ENCODE measurements at places on chromosomes 13 and 19.

GRCh38 chr13:59734393-59734792 lies 429.3 kb downstream of the DIAPH3 start:
- no peak for DNase-seq

GRCh38 chr19:32453736-32454135 lies 48.2 kb downstream of the DPY19L3 start:
- no peak for DNase-seq

DNA sequence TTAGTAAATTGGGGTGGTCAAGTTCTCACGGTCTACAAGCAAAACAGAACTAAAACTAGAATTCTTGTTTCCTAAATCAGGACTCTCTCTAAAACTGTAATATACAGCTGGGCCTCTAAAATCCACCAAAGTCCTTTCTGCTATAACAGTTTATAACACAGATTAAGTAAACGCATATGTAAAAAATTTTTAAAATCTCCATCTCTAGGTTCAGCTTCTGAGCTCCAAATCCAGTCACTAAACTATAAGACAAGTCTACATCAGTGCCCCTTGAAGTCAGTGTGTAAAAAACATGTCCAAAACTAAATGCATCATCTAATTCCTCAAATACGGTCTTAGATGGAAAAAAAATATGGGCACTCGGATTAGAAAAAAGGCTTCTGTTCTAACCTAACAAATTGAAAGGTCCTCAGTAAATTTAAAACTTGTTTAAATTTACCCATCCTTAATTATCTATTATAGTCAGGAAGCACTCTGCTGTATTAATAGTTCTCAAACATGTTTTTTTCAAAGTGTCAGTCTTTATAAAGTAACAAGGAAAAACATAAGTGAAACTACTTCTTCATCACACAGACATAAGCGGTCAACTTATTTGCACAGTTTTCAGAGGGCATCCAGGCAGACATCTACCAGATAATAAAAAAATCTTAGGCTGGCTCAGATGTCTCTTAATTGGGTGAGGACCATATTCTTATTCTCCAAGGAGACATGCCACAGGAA lies 33.6 kb downstream of the ELF1 start:
- no peak for DNase-seq

DNA sequence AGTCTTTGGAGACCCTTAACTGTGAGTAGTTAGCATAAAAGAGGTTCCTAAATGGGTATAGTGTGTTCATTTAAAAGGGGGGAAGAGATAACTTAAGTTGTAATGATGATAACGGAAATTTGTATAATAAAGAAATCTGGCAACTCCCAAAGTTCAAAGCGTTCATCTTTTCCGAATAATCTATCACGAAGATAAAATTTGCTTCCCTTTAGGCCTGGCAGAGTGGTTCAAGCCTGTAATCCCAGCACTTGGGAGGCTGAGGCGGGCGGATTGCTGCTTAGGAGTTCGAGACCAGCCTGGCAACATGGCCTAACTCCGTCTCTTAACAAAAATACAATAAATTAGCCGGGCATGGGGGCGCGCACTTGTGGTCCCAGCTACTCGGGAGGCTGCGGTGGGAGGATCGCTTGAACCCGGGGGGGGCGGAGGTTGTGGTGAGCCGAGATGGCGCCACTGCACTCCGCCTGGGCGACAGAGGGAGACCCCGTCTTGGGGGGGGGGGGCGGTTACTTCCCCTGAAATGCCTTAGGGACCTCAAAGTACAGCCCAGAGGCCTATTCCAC lies 934 bp downstream of the N4BP2L2 start:
- peak; percentile 59 for DNase-seq

- no peak for DNase-seq
These were observed 73.1 kb downstream of the CEBPG start for GRCh38 chr19:33446330-33447293.

GRCh38 chr13:73248711-73249580 lies 190.1 kb downstream of the KLF5 start:
- DNase-seq: no peak

- DNase-seq: no peak
These were observed 11.9 kb downstream of the TMEM255B start for GRCh38 chr13:113770937-113771336.

- no peak for DNase-seq
These were observed 491.8 kb downstream of the LMO7 start for GRCh38 chr13:76127922-76128321.

DNA sequence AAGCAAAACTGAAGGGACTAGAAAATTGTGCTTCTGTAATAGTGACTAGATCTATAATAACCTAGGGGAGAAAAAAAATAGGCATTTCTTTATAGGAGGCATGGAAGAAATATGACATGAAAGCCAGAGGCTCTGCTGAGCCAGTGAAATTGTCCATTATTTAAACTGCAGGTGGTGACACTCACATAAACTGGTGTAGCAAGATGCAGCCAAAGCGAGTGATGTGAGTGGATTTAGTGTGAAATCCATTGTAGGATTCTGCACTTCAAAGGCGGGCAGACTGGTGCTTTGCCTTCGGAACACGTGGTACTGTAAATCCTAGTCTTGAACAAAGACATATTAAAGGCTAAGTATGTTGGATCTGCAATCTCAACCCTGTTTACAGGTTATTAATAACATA lies 361.9 kb downstream of the TBC1D4 start:
- DNase-seq: no peak

DNA sequence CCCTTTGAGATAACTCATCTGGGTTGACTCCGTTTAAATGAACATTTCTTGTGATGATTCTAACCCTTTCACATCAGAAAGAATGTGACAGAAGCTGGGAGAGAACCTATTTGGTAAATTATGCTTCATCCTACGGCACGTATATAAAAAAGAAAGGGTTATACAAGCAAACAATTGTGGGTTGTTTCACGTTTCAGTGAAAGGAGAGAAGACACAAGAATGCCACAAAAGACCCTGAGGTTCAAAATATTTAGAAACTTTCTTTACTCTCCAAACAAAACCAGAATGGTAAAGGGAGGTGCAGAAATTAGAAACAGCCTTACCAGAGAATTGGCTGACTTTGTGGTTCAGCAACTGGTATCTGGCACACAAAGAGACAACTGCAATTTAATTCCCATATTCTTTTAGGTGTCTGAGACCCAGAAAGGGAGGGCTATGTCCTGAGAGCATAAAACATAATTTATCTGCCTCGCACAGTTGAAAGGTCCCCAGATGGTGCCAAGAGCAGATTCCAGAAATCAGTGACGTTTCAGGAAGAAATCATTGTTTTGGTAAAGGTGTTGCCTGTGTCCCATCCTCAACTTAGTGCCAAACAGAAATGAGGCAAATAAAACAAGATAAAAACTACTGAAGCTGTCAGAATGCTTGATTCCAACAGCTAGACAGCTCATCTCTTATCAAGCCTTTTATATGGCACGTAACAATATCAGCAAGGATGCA lies 361.4 kb downstream of the EFNB2 start:
- no peak for DNase-seq

GRCh38 chr13:110407531-110407930 lies 100.4 kb downstream of the COL4A2 start:
- DNase-seq: no peak

GRCh38 chr13:45385907-45386553 lies 32.1 kb downstream of the SLC25A30 start:
- DNase-seq: no peak

DNA sequence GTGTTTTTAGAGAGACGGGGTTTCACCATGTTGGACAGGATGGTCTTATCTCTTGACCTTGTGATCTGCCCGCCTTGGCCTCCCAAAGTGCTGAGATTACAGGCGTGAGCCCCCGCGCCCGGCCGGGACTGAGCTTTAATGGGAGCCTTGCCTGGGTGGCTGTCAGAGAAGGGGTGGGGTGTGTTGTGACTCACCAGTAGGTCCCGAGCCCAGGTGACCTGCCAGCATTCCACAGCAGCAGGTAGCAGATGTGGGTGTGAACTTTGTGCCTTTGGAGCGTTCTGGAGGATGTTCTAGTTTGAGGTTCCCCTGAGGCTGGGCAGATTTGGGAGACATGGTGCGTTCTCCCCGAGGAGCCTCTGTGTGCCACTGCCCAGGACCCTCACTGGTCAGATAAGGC lies 7.1 kb upstream of the EPN1 start:
- DNase-seq: no peak

DNA sequence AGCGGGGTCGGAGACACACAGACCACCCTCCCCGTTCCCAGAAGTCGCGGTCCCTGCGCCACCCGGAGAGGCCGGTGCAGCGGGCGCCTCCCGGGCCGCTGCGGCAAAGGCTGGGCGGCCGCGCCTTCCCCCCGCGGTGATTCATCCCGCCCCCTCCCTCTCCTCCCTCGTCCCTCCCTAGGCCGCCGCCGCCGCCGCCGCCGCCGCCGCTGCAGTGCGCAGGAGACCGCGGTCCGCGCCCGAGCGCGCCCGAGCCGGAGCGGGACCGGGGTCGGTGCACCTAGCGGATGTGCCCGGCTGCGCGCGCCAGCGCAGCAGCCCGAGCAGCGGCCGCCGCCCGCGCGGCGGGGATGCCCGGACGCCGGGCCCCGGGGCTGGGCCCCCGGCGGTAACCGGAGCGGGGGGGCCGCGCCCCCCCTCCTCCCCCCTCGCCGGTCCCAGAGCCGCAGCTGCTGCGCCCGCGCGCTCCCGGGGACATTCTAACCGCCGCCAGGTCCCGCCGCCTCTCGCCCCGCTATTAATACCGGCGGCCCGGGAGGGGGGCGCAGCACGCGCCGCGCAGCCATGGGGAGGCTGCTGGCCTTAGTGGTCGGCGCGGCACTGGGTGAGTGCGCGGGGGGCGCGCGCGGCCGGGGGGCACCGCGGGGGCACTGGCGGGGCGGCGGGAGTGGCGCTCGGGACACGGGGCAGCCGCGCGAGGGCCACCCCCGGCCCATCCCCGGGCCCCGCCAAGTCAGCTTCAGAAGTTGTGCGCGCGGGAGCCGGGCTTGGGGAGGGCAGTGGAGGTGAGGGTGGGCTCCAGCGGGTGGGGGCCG lies at the start of gene SCN1B:
Gene SCN1B, plus strand, starts transcription at position 214 of the 815 bp plus-strand sequence. Its CDS starts 351 bp downstream, at position 565.
- DNase-seq: peak; percentile 62

- DNase-seq: no peak
These were observed 204.9 kb upstream of the KL start for GRCh38 chr13:32811297-32811800.

Measured in CD4-positive, alpha-beta T cell treated with Interleukin-12 subunit alpha and Interleukin-12 subunit beta, for 1 hour (primary cell).